ENCODE measurements at places on chromosomes 7 and 10.

DNA sequence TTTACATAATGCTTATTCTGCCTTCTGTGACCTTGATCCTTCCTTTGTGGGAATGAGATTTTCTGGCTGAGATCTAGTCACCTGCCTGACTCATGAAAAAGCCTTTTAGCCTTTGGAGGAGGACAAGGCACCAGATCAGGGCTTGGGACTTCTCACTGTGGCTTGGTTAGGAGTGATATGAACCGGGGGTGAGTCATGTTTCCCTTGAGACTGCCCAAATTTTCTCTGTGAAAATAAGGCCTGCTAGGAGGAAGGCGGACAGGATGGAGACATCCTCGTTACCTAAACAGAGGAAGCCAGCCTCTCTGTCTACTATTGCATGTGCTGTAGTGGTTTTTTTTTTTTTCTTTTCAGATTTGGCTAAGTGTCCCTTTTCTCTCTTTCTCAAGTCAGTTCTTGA, 57.8 kb downstream of the EVX1 start:
- peak; percentile 68 for DNase-seq

GRCh38 chr7:139753081-139753692, 24.6 kb downstream of the HIPK2 start:
- DNase-seq, result peak; percentile 41

DNA sequence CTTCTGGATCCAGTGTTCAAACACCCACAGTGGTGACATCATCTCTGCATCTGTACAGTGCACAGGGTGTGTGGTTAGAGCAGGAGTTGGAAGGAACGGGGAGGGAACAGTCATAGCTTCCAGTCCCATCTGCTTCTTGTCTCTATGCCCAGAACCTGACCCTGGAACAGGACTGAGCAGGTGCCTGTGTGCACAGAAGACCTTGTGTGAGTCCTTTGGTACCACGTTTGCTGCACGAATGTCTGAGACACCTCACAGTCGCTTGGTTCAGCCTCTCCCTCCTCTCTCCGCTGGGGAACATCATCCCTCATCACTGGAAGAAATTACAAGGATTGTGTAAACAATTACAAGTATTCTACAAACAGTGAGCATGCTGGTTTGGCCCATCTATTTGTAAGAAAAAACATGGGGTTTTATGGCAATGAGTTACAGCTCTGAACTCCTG, 243.0 kb upstream of the KLF6 start:
- DNase-seq, result peak; percentile 52

DNA sequence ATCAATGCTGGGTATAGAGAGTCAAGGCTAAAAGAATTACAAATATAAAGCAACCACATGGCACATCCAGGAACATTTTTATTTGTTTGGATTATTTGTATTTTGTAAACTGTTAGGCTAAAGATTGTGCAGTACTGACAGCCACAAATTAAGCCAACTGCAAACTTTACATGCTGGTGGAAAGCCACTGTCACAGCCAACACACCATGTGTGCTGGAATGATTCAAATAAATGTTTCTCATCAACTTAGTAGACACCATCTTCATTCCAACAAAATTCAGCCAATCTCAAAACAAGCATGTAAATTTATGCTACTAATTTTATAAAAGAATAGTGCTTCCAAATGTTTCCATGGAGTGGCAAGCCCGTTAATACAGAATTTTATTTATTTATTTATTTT, 211.8 kb downstream of the ELMO1 start:
- DNase-seq, result no peak

GRCh38 chr7:133698127-133698526, 429.0 kb upstream of the LRGUK start:
- peak; percentile 14 for DNase-seq

GRCh38 chr10:84706875-84707274, 378.5 kb downstream of the CCSER2 start:
- DNase-seq, result no peak

- DNase-seq, result no peak
These were observed 73.6 kb downstream of the MAD1L1 start for GRCh38 chr7:2159176-2159520.
